ENCODE measurements at places on chromosomes 5 and 9. TPM values are rescaled to one million over a fixed set of nuclear protein-coding genes. Genes with fewer than 3 reads are reported as not detected.

GRCh38 chr5:106974272-106974671 lies 696.5 kb downstream of the EFNA5 start:
- DNase-seq: no peak

GRCh38 chr9:106707738-106708474 lies 155.1 kb upstream of the ZNF462 start:
- no peak for DNase-seq

Gene LMNB1
- 2.6 TPM for total RNA-seq

Gene GABBR2
- total RNA-seq: not detected

Gene SLC4A9
- total RNA-seq: not detected

Gene IFNA21
- total RNA-seq: not detected

Gene LRRC26
- 2.0 TPM for total RNA-seq

Gene IFNA2
- total RNA-seq: not detected

Gene FOXI1
- total RNA-seq: not detected
